ENCODE measurements at places on chromosomes 1 and 21.

- DNase-seq = no peak
Measured at GRCh38 chr1:113674591-113674990, 84.7 kb downstream of the PHTF1 start.

- no peak for DNase-seq
Measured at GRCh38 chr1:231839999-231840398, 213.4 kb downstream of the DISC1 start.

DNA sequence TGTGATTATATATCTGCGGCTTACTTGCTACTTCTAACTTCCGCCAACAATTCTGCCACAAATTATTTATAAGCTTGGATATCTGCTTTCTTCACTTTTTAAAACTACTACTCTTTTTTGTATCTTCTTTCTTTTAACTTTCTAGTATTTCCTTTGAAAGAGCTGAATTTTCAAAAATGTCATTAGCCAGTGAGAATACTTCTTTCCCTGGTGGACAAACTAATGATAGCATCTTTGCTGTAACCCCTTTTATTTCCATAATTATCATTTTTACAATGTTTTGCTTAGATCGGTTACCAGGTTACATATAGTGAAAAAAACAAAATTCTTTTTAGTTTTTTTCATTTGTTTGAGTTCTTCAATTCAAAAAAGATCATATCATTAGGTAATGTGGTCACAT is 355.9 kb upstream of the ADGRL4 start:
- no peak for DNase-seq

DNA sequence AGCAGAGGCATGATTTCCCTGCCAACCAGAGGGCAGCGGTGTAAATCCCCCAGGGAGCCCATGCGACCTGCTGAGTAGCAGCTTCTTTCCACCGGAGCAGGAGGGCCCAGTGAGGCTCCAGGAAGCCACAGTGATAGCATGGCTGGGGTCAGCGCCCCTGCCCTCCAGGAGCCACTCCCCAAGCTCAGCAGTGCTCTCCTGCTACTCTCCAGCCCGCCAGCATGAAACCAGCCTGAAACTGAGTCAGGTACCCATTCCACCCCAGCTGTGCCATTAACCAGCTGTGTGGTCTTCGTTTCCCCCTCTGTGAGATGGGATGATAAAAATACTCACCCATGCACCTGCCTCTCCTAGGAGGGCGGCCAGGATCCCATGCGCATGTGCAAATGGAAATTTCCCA is 123.8 kb upstream of the TMEM51 start:
- DNase-seq = no peak

- no peak for DNase-seq
Measured at GRCh38 chr1:73516451-73516850, 681.5 kb downstream of the LRRIQ3 start.

DNA sequence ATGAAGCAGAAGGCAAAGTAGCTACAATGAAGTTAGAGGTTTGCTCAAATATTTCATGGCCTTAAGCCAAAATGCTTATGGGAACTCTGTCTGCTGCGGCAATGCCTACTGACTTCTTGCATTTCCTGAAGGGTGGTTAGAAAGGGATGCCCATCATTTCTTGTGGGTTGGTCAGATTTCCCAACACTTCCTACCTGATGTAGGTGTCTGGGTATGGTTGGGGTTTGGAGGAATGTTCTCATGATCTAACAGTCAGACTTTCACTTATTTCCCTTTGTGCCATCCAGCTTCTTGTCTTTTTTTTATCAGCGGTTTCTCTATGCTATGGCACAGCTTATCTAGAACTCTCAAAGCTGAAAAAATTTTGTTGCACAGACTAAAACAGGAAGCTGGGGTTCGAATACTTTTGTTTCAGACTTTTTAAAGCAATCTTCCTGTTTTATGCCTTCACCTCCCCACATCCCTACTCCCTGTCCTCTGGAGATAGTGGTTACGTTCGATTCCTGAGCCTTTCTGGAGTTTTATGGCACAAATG is 307.7 kb downstream of the USP25 start:
- no peak for DNase-seq

- DNase-seq = no peak
Measured at GRCh38 chr1:180265871-180266270, 35.8 kb downstream of the LHX4 start.

GRCh38 chr1:160095382-160096105 is 2.9 kb downstream of the IGSF8 start:
- no peak for DNase-seq

DNA sequence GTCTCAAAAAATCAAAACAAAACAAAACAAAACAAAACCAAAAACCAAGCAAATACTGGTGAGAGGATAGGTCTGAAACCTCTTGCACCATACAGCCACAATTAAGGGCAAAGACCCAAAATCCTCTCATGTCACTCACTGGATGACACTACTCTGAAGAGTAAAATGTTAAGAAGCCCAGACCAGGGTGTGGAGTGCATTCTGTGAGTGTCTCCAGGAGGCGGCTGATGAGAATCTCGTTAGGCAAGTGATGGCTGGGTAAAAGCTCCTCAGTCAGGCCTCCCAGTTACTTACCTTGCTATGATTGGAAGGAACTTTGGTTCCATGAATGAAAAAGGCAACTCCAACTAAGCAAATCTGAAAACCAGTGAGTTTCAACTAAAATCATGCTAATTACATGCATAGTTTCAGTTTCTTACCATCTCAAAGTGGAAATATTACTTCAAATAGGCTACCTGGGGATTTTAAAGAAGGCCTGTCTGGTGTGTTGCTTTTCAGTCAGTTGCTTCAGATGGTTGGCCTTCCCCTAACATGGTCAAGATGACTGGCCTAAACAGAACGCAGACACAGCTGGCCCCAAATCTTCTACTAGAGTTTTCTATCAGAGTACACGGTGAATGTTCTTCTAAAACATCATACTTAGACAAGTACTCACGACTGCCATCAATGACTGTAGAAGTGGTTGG is 95.1 kb downstream of the KIAA0319L start:
- no peak for DNase-seq

DNA sequence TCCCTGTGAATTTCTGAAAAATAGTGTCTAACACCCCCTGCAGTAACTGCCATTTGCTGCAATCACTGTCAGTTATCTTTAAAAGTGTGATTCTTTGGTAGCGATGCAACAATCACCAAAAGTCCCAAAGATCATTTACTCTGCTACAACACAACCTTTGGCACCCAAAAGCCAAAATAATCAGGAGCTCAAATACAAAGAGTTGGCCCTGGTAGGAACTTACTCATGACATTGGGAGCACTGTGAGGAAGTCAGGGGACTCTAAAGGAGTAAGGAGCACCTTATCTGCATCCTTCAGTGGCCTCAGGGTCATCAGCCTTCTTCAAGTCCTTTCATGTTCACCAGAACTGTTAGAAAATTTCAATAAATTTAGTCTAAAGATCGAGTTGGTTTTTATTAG is 54.6 kb downstream of the SLC16A1 start:
- no peak for DNase-seq

DNA sequence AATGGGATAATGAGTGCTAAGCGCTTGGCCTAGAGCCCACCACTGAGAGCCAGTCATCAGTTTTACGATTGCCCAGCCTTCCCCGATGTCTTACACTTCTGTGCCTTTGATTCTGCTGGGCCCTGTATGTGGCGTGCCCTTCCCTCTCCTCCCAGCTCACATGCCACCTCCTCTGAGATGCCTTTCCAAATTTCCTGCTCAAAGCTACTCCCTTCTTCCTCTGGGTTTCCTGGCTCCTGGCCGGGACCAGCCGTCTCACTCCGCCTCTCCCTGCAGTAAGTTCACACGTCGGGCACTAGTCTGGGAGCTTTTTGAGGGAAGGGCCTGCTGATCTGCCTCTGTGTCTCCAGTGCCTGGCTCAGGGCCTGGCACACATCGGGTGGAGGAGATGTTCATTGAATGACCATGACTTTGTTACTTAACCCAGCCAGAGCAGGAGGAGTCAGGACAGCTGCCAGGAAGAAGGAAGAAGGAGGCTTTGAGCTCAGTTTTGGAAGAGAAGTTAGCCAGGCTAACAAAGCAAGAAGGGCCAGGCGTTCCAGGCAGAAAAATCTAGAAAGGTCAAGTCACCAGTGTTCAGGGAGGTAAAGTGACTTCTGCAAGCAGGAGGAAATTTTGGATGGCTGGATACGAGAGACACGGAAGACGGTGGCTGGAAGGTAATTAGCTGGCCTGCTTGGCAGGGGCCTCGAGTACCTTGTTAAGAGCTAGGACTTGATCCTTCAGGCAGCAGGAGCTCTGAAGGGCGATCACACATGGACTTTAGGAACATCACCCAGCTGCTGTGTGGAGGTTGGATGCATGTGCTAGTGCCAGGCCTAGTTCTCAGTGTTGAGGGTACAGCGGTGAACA is 63.6 kb downstream of the EPHB2 start:
- no peak for DNase-seq

GRCh38 chr1:109198043-109198695 is 15.5 kb upstream of the SARS1 start:
- DNase-seq = no peak

Data from HS-5 (cell line).